ENCODE measurements at places on chromosomes 5 and 9. TPM values are rescaled to one million over a fixed set of nuclear protein-coding genes. Genes with fewer than 3 reads are reported as not detected.

URM1 gene
- 98.3 TPM for total RNA-seq

GLIPR2 gene
- 25.5 TPM for total RNA-seq

SPATA31C1 gene
- total RNA-seq: not detected

ELAVL2 gene
- not detected for total RNA-seq

CNTFR gene
- not detected for total RNA-seq

DNA sequence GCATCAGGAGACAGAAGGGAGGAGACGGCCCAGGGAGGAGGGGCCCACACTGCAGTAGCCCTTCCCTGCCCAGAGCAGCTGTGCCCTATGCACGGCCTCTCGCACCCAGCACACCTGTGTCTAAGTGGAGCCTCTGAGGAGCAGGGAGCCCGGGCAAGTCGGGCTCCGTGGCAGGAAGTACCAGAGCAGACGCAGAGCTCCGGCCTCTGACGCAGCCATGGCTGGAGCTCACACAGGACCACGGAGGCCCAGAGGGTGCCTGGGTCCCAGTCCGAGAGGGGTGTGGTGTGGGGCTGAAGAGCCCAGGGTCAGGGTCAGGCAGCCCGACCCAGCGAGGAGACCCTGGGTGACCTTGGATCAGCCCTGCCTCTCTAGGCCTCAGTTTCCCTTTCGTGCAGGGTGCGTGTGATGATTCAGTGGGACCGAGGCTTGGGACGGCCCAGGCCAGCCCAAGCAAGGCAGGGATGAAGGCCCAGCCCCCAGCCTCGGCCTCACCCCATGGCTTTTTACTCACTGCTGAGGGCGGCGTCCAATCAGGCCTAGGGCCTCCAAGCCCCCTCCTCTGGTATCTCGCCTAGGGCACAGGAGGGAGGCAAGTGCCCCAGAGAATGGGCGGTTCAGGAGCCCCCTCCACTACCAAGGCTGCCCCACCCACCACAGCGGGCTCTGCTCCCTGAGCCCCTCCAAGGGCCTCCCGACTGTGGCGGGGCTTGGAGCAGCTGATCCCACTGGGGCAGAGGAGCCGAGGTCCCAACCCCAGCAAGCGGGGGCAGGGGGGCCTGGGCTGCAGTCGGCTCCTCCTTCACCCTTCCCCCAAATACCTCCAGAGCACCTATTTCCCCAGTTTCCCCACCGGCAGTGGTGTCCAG is 4.3 kb upstream of the AGPAT2 start:
- no peaks in the 10 kb centered on the region for H3K36me3 ChIP-seq
- H3K4me1 ChIP-seq: no peaks in the 10 kb centered on the region

- no peak overlapping the region for H3K4me3 ChIP-seq
- no peak for DNase-seq
- H3K4me1 ChIP-seq: peaks cover 2% of the 10 kb centered on the region
- no peak overlapping the region for H3K27ac ChIP-seq
- H3K27me3 ChIP-seq: peaks cover 11% of the 10 kb centered on the region
Measured at GRCh38 chr9:124624735-124624992, 117.5 kb upstream of the NR5A1 start.

- peaks cover 4% of the 10 kb centered on the region for H3K4me1 ChIP-seq
- H3K27me3 ChIP-seq: no peaks in the 10 kb centered on the region
- H3K4me3 ChIP-seq: no peak overlapping the region
Measured at GRCh38 chr5:16784088-16784487, 152.0 kb downstream of the MYO10 start.

DNA sequence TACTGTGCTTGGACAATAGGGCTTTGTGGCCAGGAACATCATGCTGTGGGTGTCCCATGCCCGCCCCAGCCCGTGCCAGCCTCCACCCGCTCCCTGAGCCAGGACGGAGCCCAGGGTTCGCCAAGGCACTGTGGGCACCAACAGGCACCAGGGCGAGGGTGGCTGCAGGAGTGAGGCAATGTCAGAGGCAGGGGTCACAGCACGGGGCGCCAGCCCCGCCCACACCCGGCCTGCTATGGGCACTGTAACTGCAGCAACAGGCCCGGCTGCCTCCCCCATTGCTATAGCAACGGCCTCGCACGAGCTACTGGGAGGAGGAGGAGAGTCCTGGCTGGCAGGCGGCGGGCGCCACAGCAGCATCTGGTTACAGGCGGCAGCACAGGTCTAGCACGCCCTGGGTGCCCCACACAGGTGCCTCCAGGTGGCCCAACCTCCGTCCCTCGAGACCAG is 2.5 kb downstream of the ABCA2 start:
- no peak for DNase-seq
- no peak overlapping the region for H3K4me3 ChIP-seq
- H3K4me1 ChIP-seq: peaks cover 23% of the 10 kb centered on the region
- no peak overlapping the region for H3K27ac ChIP-seq
- peaks cover 2% of the 10 kb centered on the region for H3K27me3 ChIP-seq

GRCh38 chr5:81638471-81638870 is 112.4 kb downstream of the SSBP2 start:
- H3K4me3 ChIP-seq: no peak overlapping the region
- H3K27ac ChIP-seq: no peak overlapping the region
- peaks cover 3% of the 10 kb centered on the region for H3K36me3 ChIP-seq
- DNase-seq: no peak
- no peaks in the 10 kb centered on the region for H3K27me3 ChIP-seq

DNA sequence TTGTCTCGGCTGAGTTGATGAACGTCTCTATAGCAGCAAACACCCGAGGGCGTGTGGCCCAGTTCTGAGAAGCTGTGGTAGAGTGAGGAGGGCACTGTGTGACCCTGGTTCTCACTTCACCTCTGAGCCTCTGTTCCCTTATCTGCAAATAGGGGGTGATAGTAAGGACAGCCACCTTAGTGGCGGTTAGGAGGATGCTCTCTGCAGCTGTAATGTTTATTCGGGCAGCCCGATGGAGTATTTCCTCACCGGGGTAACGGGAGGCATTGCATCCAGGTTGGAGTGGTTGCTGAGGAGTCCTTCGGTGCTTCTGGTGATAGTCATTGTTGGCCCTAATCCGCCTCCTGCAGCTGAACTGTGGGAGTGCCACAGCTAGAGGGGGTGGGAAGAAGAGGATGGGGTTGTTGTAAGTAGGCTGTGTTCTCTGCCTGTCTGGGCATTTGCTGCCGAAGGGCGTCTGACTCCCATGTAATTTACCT is 13.9 kb downstream of the PRRC2B start:
- no peaks in the 10 kb centered on the region for H3K27me3 ChIP-seq
- peak overlapping the region; percentile 83 for H3K27ac ChIP-seq
- peaks cover 73% of the 10 kb centered on the region for H3K4me1 ChIP-seq
- H3K36me3 ChIP-seq: peaks cover 20% of the 10 kb centered on the region
- peak overlapping the region; percentile 82 for H3K4me3 ChIP-seq

DNA sequence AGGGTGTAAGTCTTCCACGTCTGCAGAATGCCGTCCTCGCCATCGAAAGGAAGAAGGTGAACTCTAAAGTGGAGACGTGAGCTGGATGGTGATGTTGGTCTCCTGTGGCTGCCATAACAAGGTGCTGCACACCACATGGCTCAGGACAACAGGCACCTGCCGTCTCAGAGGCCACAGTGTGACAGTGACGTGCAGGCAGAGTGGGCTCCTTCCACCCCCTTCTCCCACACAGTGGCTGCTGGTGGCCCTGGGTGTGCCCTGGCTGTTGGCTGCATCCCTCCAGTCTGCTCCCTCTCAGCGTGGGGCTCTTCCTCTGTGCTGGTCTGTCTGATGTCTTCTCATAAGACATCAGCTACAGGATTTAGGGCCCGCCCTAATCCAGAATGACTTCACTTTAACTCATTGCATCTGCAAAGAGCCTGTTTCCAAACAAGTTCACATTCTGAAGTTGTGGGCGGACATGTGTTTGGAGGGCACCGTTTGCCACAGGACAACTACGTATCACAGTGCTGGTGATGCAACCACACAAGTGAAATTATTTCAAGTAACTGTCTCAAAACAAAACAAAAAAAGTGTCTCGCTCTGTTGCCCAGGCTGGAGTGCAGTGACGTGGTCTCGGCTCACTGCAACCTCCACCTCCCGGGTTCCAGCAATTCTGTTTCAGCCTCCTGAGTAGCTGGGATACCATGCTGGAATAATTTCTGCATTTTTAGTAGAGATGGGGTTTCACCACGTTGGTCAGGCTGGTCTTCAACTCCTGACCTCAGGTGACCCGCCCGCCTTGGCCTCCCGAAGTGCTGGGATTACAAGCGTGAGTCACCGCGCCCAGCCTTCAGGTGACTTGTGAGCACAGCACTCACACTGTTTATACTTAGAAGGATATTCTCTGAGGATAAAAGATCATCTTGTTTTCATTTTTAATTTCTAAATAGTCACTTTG is 31.2 kb upstream of the CLPTM1L start:
- no peaks in the 10 kb centered on the region for H3K36me3 ChIP-seq
- no peak overlapping the region for H3K4me3 ChIP-seq
- no peak overlapping the region for H3K27ac ChIP-seq
- no peak for DNase-seq
- H3K4me1 ChIP-seq: peaks cover 2% of the 10 kb centered on the region
- H3K27me3 ChIP-seq: peaks cover 7% of the 10 kb centered on the region

DNA sequence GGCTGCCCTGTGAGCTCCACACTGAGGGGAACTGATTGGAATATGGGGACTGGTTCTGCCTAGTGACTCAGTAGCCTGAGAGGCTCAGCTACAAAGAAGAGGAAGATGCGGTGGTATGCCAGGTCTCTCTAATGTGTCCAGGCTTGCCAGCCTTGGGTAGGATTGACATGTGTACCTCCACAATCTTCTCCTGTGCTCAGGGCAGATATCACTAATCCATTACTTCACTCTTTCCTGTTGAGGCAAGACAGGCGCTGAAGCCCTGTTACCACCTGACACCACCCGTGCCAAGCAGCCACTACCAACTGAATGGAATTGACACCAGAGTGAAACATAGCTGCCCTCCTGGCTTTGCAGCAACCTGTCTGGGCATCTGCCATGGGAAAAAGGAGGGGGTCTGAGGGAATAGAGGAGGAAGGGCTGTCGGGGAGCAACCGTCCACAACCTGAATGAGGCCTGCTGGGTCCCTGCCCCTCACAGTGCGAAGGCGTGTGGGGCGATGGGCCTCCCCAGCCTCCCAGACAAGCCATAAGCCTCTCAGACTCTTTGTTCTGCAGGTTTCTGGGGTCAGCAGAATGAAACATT is 114.7 kb upstream of the CXCL14 start:
- H3K4me1 ChIP-seq: no peaks in the 10 kb centered on the region
- H3K4me3 ChIP-seq: no peak overlapping the region
- H3K36me3 ChIP-seq: no peaks in the 10 kb centered on the region
- H3K27me3 ChIP-seq: no peaks in the 10 kb centered on the region
- no peak overlapping the region for H3K27ac ChIP-seq
- DNase-seq: no peak

DNA sequence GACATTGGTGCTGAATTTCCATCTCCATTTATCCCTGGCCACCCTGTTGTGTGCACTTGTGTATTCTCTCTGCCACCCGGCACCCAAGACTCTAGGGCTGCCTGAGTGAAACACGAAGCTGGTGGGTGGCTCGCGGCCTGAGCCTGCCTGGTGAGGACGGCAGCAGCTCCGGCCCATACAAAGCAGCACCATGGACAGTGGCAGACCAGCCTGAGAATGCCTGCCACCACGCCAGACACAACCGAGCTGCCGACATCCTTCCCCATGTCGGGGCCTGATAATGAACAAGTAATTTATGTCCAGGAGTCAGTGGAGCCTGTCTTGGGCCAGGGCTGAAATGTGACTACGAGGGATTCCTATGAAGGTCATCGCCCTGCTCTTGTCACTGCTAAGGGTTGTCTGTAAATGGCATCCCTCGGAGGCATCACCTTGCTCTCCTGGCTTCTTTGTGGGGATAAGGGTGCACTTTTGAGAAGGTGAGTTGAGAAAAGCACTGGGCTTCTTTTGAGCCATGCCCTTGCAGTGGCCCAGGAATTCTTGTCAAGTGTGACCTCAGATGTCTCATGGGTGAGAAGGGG is 175.7 kb downstream of the MELK start:
- peaks cover 16% of the 10 kb centered on the region for H3K27me3 ChIP-seq
- DNase-seq: peak; percentile 81
- no peaks in the 10 kb centered on the region for H3K36me3 ChIP-seq
- no peak overlapping the region for H3K4me3 ChIP-seq

DNA sequence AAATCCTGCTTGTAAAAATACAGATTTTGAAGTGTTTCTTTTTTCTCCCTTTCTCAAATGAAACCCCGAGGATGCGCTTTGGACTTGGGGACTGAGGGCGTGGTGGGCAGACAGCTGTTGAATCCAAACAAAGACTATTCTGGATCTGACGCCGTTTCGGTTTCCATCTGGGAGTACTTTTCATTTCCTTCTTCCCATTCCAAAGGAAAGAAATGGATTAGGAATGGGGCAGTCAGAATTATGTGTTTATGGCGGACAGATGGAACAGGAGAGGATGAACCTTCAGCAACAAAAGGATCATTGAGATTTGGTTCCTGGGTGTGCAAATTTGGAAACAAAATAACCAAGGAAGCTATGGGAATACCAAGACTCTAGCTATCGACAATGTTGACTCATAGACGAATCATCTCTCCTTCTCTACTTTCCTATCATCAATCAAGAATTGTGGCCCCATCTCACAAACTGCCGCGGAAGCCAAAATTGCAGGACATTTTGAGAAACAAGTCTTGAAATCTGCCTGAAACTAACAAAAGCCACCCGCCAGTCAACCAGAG is 300.6 kb downstream of the PARP8 start:
- H3K27me3 ChIP-seq: peaks cover 82% of the 10 kb centered on the region
- H3K27ac ChIP-seq: no peak overlapping the region
- H3K36me3 ChIP-seq: peaks cover 2% of the 10 kb centered on the region
- DNase-seq: no peak

DNA sequence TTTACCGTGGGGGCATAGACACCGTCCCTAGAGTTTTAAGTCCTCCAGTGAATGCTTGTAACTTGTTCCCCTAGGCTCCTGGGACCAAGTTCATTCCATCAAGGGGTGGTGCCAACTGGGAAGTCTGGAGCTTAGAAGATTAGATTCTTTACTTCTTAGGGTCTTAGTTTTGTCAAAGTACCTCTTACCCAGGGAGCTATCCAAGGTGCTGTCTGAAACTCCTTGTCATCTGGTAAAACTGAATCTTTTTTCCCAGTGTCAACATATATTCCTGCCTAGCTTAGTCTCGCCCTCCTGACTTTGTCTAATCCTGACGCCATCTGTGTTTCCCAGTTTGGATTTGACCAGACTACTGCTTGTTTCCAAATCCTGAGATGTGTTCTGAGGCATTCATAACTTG is 41.6 kb downstream of the MAMDC2 start:
- no peak overlapping the region for H3K4me3 ChIP-seq
- H3K36me3 ChIP-seq: no peaks in the 10 kb centered on the region
- H3K4me1 ChIP-seq: no peaks in the 10 kb centered on the region
- no peak overlapping the region for H3K27ac ChIP-seq
- DNase-seq: no peak

GRCh38 chr5:136120529-136120928 is 12.1 kb upstream of the SMAD5 start:
- H3K4me1 ChIP-seq: no peaks in the 10 kb centered on the region
- H3K4me3 ChIP-seq: no peak overlapping the region
- H3K36me3 ChIP-seq: no peaks in the 10 kb centered on the region
- peaks cover 22% of the 10 kb centered on the region for H3K27me3 ChIP-seq
- no peak for DNase-seq
- no peak overlapping the region for H3K27ac ChIP-seq

- H3K4me1 ChIP-seq: peaks cover 19% of the 10 kb centered on the region
- no peaks in the 10 kb centered on the region for H3K27me3 ChIP-seq
- H3K4me3 ChIP-seq: no peak overlapping the region
- no peak overlapping the region for H3K27ac ChIP-seq
Measured at GRCh38 chr9:86287013-86287412, 4.7 kb upstream of the ISCA1 start.

GRCh38 chr5:68482199-68482598 is 266.6 kb downstream of the PIK3R1 start:
- DNase-seq: no peak
- H3K36me3 ChIP-seq: no peaks in the 10 kb centered on the region
- H3K4me1 ChIP-seq: no peaks in the 10 kb centered on the region
- no peak overlapping the region for H3K4me3 ChIP-seq
- H3K27me3 ChIP-seq: peaks cover 25% of the 10 kb centered on the region

- no peaks in the 10 kb centered on the region for H3K4me1 ChIP-seq
- peaks cover 6% of the 10 kb centered on the region for H3K27me3 ChIP-seq
- H3K27ac ChIP-seq: no peak overlapping the region
- no peaks in the 10 kb centered on the region for H3K36me3 ChIP-seq
Measured at GRCh38 chr9:19577411-19577810, 168.6 kb downstream of the ACER2 start.

Data from activated CD4-positive, alpha-beta T cell treated with anti-CD3 and anti-CD28 coated beads, Interleukin-2, amount 10 ng/mL, durations not matched to agents 24 days and 14 days (primary cell).